ENCODE measurements at places on chromosomes 4 and X. TPM values are rescaled to one million over a fixed set of nuclear protein-coding genes. Genes with fewer than 3 reads are reported as not detected.

PPEF2 gene
- total RNA-seq = not detected

USP27X gene
- total RNA-seq = 3.5 TPM

MAGEA8 gene
- total RNA-seq = not detected

STPG2 gene
- total RNA-seq = not detected

NMU gene
- total RNA-seq = not detected

DNA sequence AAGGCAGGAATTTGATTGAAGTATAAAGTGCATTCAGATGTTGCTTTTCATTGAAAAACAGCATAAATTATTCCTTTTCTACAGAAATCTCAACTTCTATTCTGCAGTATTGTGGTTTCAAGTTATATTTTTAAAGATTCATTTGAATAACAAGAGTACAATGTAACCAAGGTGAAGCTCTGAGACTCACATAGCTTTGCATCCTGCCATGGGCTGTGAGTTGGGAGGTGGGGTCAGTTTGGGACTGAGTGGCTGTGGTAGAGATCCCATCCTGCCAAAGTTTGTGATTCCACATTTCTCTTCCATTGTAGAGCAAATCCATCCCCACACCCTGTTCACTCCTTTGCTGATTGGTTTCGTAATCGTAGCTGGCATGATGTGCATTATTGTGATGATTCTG, 69.2 kb downstream of the KIT start:
- no peak for DNase-seq

- DNase-seq = no peak
Measured at GRCh38 chr4:113509851-113510250, 251.7 kb downstream of the CAMK2D start.

GRCh38 chrX:69389101-69389501, 115.0 kb upstream of the NALF2 start:
- no peak for DNase-seq

DNA sequence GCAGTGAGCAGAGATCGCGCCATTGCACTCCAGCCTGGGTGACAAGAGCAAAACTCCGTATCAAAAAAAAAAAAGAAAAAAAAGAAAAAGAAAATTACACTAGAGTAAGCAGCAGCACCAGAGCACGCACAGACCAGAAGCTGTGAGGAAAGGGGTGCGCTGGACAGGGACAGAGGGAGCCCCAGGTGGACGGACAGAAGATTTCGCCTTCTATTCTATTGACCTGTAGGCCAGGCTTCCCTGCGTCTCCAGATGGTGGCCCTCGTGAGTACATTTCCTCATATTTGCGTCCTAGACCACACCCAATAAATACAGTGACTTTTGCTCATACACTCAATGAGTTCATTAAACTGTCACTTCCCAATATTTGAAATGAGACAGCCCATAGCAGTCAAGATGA, 19.1 kb downstream of the MTNR1A start:
- DNase-seq = no peak

DNA sequence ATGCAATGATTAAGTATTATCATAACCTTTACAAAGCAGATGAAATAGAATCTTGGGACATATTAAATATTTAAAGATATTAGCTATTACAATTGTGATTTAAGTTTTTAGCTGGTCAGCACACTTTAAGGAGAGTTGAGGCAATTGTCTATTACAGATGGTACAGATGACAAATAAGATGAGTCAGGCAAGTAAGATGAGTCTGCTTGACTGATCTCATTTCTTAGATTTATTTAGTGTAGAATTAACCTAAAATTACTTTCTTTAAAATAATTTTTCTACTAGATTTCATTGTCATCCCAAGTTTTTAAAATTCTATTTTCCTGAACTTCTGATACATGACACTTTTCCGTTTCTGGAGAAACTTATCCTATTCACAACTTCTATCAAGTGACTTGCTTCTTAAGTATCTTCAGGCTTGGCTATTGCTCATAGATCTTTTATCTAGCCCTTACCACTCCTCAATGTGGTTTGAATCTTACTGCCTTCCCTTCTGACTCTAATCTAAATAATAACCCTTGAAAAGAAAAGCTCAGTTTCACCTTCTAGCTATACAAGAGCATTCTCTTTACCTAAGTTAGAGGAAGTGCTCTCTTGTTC, 32.9 kb downstream of the CXCL1 start:
- DNase-seq = no peak

- no peak for DNase-seq
Measured at GRCh38 chr4:161256716-161257115, 907.1 kb downstream of the FSTL5 start.

DNA sequence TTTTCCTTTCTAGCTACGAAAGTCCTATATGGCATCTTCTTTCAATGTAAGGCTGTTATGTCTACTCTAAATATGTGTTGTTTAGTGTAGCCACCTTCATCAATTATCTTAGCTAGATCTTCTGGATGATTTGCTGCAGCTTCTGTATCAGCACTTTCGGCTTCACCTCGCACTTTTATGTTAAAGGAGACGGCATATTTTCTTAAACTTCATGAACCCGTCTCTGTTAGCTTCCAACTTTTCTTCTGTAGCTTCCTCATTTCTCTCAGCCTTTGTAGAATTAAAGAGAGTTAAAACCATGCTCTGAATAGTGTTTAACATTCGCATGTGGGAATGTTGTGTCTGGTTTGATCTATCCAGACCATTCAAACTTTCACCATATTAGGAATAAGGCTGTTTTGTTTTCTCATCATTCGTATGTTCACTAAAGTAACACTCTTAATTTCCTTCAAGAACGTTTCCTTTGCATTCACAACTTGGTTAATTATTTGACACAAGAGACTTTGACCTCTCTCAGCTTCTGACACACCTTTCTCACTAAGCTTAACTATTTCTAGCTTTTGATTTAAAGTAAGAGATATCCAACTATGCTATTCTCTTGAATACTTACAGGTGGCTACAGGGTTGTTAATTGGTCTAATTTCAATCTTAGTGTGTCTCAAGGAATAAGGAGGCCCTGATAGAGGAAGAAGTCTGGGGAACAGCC, 476.8 kb downstream of the GABRG1 start:
- no peak for DNase-seq

DNA sequence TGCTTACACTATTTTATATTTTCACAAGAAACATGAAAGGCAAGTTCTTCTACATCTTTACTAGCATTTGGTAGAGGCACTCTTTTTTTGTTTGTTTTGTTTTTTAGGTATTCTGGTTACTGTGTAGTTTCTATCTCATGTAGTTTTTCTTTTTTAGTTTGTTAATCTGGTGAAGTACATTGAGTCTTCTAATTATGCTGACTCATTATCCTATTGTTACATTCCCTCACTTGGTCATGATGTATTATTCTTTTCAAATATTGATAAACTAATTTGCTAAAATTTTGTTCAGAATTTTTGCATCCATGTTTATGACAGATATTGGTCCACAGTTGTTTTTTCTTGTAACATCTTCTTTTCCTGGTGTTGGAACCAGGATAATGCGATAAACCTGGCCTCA, 4.7 kb downstream of the GK2 start:
- DNase-seq = no peak

GRCh38 chr4:109332926-109333464, 30.5 kb upstream of the COL25A1 start:
- DNase-seq = no peak

- no peak for DNase-seq
Measured at GRCh38 chr4:83036991-83037665, 2.1 kb downstream of the COPS4 start.

GRCh38 chrX:37646254-37646653, 39.3 kb upstream of the XK start:
- no peak for DNase-seq

- DNase-seq = no peak
Measured at GRCh38 chrX:31126205-31126604, 54.4 kb upstream of the FTHL17 start.

- DNase-seq = no peak
Measured at GRCh38 chr4:152434011-152434410, 101.9 kb downstream of the FBXW7 start.

DNA sequence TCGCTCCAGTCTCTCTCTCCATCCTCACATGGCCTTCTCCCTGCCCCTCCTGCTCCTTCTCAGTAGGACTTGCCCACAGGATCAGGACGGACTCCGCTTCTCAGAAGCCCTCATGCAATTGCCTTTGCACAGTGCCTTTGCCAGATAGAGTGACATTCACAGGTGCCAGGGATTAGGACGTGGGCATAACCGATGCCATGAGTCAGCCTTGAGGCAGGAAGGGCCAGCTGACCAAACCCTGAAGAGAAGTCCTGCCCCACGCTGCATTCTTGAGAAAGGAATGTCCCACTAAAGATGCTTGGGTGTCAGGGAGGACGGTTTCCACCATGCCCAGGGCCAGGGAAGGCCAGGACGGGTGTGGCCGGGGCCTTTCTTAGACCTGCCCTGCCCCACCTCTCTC, 6.6 kb upstream of the GRPEL1 start:
- DNase-seq = no peak

Data from upper lobe of left lung (tissue), 6 donors.